ENCODE measurements at places on chromosomes 2 and 18. TPM values are rescaled to one million over a fixed set of nuclear protein-coding genes. Genes with fewer than 3 reads are reported as not detected.

HOXD13 gene
- total RNA-seq, result 5.2 TPM

DNA sequence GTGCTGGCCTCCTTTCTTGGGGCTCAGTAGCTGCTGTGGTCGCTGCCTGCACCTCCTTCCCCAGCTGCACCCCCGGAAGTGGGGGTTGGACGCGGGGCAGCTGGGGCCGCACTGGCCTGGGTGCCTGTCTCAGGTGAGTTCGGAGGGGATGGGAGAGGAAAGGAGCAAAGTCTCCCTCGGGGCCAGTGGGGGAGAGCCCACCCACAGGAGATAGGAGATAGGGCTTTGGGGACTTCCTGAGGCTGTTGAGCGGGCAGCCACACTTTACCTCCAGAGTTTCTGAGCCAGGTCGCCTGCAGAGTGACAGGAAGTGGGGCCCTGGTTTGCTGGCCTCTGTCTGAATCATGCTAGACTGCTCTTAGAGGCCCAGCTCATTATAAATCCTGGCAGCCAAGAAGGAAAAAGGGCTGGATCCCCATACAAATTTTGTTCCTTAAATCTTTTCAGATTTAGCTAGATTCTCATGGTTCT, 8.1 kb downstream of the MBP start:
- no peak for DNase-seq

DNA sequence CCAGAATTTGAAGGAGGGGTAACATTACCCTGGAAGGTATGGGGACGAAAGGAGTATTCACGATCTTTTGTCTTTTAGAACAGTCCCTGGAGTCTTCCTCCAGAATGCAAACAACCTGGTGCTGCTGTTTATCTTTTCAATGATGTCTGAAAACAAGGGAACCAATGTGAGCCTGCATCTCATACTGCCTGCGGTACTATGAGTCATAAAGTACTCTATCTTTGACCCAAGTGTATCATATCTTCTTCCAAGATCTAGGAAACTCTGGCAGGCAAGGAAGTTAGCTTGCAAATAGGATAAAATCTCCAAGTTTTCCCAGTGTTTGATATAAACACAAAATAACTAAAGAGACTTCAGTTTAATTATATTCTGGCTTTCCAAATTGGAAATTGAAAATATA, 968.5 kb downstream of the LRP1B start:
- no peak for DNase-seq

DNA sequence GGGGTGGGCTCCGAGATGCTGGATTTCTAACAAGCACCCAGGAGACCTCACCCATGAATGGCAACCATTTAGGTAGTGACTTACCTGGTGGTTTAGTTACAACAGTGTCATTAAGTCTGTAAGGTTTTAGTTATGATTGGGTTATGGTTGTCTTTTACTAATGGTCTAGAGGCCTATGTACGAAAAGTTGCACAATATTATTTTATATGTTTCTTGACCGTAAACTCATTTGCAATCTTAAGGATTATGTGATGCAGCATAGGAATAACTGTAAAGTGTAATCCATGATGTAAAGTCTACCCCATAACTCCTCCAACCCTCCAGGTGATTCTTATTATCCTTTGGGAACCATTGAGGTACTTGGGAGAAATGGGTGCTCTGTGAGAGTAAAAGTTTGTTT, 155.4 kb upstream of the ZEB2 start:
- no peak for DNase-seq

LHCGR gene
- 0.40 TPM for total RNA-seq

- no peak for DNase-seq
These were observed 986 bp upstream of the DSG1 start for GRCh38 chr18:31316974-31317373.

GRCh38 chr2:111919794-111920608, 21.6 kb downstream of the MERTK start:
- no peak for DNase-seq

REG3G gene
- not detected for total RNA-seq

- no peak for DNase-seq
These were observed 29.4 kb downstream of the NGEF start for GRCh38 chr2:232983669-232984140.

SETBP1 gene
- 2.5 TPM for total RNA-seq

- no peak for DNase-seq
These were observed 19.6 kb upstream of the PROKR1 start for GRCh38 chr2:68623820-68624219.

DNA sequence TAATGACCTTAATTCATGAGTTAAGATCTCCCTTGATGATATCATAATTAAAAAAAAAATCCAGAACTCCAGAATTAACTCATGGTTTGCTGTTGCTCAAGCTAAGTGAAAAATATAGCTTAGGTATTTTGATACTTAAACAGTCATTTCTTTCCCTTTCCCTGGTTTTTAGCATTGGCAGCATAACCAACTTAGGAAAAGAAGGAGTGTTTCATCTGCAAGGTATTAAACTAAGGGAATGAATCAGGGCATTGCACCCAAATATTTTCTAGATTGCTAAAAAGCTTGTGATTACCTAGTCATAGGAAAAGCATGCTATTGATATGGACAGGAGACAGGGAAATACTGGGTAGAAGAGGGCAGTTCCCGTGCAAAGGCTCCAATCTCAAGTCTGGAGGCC, 207.2 kb downstream of the LRP1B start:
- DNase-seq, result no peak

HNMT gene
- 17.0 TPM for total RNA-seq

DNA sequence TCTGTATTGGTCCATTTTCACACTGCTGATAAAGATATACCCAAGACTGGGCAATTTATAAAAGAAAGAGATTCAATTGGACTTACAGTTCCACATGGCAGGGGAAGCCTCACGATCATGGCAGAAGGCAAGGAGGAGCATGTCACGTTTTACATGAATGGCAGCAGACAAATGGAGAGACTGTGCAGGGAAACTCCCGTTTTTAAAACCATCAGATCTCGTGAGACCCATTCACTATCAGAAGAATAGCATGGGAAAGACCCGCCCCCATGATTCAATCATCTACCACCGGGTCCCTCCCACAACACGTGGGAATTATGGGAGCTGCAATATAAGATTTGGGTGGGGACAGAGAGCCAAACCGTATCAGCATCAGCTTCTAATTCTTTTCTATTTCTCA, 217.0 kb downstream of the ANAPC1 start:
- no peak for DNase-seq

DLGAP1 gene
- 1.8 TPM for total RNA-seq

- DNase-seq, result no peak
These were observed 76.6 kb downstream of the MAPK4 start for GRCh38 chr18:50636366-50637057.

CAPN13 gene
- not detected for total RNA-seq

NAPG gene
- 27.0 TPM for total RNA-seq

DNA sequence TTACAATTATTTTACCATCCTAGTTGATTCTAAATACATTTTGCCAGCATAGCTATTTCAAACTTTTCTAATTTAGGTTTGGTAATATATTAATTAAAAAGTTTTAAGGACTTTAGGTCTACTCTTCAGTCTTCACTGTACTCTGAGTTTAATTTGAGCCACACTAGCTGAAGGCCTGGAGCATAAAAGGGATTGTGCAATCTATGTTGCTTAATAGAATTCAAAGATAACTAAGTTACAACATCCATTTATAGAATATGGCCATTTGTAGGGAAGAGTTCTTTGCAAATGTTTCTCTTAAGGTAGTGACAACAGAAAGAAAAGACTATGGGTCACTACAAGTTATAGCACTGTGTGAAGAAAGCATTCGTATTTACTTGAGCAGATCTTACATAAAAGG, 702.2 kb upstream of the NRXN1 start:
- DNase-seq, result no peak

LRRC30 gene
- total RNA-seq, result not detected

DNA sequence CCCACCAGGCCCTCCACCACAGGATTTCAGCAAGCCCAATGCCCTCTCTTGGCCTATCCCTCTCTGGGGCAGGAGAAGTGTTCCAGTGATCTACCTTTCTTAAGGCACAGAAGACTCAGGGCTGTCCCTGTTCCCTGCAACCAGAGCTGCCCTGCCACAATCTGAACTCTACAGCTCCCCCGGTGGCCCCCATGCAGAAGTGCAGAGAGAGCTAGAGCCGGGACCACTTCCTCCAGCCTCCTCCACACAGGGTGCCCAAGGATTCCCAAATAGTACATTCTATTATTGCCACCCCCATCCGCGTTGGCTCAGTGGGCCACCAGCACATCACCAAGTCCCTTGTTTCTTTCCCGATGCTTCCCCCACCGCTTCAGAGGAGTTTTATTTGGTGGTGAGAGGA, 114.8 kb upstream of the PTPRM start:
- peak; percentile 43 for DNase-seq

- DNase-seq, result no peak
These were observed 786.4 kb downstream of the RNF144A start for GRCh38 chr2:7703543-7704144.

DNA sequence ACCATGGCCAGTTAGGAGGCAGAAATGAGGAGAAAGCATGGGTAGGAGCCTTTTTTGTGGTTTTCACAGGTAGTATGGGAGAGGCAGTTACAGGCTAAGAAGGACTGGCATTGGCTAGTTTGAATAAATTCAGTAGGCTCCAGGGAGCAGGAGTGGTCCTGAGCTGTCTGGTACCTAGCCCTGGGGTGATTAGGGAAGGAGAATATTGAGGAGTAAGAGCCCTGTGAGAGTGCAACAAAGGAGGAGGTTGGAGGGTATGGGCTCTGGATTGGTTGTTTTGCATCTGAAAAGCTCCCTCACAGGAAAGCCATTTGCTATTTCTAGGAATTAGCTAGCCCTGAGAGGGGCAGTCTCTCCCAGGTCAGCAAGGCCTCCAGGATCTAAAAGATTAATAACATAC, 13.3 kb upstream of the TCF7L1 start:
- no peak for DNase-seq

IL36G gene
- not detected for total RNA-seq

KLHL14 gene
- 0.54 TPM for total RNA-seq

- no peak for DNase-seq
These were observed 552.8 kb upstream of the PKDCC start for GRCh38 chr2:41495050-41495449.

GRCh38 chr2:194925742-194926141, 731.3 kb upstream of the SLC39A10 start:
- no peak for DNase-seq

CPS1 gene
- 683 TPM for total RNA-seq

RMC1 gene
- total RNA-seq, result 28.3 TPM

DNA sequence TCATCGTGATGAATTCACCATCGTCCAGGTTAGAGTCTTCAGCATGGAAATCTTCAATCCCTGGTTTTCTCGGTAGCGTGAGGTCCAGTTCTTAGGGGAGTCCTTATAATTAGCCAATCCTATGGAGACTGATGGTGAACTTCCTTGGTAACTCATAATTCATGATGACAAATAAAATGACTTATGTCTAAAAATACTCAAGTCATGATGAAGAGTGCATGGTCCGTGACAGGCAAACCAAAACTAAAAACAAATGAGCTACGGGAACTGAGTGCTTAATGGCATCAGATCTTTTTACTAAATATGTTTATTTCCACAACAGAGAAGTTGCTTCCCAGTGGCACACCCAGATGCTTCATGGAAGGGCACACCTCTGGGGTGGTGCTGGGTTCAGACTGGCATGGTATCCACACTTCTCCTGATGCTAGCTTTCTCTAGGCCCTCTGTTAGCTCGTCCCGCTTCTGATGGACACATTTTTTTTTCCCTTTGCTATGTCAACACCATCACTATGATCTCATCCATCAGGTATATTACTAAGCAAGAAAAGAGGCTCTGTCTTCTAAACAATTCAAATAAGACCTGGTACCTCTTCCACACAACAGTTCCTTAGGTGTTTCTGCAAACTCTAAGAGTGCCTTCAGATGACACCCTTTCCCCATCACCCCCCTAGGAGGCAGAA, 92.8 kb upstream of the NEDD4L start:
- no peak for DNase-seq

CXCR1 gene
- total RNA-seq, result not detected

GRCh38 chr2:99879481-99879880, 262.9 kb downstream of the AFF3 start:
- no peak for DNase-seq

BMPR2 gene
- total RNA-seq, result 12.1 TPM

DNA sequence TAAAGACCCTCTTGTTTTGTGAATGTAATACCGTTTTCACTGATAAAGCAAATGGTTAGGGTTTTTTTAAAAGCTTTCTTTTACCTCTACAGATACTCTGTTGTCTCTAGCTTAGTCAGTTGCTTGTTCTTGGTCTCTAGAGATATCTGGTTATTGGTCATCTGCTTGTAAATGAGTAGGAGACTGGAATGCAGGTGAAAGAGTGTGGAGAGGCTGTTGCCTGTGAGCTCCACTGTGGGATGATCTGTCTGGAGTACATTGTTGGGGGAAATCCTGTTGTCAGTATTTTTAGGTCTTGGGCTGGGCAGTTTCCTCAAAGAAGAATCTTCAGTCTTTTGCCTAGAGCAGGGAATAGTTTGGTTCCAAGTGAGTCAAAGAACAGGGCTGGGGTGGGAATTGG, 67.7 kb downstream of the SMCHD1 start:
- no peak for DNase-seq

DNA sequence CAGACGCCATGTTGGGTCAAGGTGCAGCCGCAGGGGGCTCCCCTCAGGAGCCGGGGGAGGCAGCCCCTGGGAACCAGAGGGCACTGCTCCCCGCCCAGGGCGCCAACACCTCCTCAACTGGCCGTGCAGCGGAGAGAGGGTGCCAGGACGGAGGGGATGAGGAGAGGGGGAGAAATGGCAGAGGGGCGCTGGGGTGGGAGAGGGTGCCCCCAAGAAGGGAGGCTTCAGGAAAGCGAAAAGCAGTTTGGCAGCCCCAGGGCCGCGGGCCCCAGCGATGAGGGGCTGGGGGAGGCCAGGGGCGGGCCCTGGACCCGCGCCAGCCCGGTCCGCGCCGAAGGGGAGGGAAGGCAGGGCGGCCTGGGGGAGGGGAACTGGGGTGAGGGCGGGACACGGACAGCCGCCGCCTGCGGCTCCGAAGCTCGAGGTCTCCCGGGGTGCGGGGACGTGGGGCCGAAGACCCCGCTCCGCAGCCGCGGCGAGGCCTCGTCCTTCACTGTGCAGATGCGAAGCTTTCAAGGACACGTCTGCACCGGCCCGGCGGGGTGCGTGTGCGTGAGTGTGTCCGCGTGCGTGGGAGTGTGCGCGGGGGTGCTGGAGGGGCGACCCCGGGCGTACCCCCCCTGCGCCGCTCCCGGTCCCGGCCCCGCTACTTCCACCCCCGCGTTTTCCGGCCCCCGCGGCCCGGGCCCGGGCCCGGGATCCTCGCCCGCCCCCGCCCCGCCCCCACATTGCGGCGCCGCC, 1.4 kb downstream of the DNMT3A start:
- no peak for DNase-seq

- DNase-seq, result no peak
These were observed 158.7 kb downstream of the VWC2L start for GRCh38 chr2:214569419-214570035.
